ENCODE measurements at places on chromosomes 13 and 19.
A peak's percentile ranks its signal among the peaks of the same experiment; 100 is the strongest.

GRCh38 chr19:15428956-15429824 lies 10.4 kb upstream of the AKAP8L start:
- DNase-seq, result no peak

DNA sequence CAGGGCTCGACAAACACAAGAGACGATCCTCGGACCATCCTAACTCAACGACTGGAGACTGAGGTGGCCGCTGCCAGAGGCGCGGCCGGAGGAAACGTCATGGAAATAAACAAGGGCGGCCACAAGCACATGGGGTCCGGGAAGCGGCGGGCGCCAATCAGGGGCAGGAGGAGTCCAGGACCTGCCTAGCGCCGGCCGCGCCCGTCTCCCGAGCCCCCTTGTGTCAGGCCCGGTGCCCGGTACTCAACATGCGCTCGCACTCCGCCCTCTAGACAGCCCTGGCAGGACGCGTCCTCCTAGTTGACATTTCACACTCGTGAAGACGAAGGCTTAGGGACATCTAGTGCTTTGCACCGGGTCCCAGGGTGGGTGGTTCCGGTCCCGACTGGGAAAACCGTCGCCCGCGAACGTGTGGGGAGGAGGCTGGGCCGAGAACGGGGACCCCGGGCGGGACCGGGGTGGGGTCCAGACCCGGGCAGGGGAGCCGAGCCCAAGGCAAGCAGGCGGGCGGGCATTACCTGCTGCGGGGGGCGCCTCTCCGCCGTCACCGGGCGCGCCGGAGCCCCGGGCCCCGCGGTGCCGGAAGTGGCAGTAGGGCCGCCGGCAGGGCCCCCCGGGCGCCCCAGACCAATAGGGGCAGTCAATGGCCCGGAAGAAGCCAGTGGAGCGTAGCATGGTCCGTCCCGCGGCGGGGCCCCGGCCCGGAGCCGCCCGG lies 442 bp downstream of the REXO1 start:
- DNase-seq, result peak; percentile 26

DNA sequence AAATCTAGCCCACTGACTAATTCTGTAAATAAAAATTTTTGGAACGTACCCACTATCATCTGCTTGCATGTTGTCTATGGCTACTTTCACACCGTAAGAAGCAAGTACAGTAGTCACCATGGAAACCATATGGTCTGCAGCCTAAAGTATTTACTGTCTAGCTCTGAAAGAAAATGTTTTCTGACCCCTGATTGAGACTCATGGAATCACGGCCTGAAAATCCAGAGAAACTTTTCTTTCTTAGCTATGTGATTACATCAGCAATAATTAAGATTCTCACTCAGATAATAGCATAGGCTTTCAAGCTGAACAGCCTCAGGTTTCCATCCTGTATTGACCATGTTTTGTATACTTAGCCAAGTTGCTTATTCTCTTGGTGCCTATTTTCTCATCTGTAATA lies 264.6 kb downstream of the NHLRC3 start:
- DNase-seq, result peak; percentile 11

- DNase-seq, result no peak
Observed at GRCh38 chr13:95002126-95002525, 289.8 kb upstream of the SOX21 start.

DNA sequence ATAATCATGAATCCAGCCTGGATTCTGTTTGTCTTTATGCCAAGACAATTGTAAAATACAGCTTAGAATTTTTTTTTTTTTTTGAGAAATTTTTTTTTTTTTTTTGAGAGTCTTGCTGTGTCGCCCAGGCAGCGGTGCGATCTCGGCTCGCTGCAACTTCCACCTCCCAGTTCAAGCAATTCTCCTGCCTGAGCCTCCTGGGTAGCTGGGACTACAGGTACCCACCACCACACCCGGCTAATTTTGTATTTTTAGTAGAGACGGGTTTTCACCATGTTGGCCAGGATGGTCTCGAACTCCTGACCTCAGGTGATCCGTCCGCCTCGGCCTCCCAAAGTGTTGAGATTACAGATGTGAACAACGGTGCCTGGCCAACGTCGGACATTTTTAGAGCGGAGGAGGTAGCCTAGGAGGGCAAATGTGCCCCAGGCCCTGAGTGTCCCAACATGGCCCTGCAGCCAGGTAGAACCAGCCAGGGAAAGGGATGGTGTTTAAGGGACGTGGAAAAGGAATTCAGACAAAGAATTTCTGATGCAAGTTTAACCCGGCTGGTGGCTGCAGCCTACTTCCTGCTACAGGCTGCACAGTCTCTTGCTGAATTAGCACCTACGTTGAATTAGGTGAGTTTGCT lies 89.8 kb downstream of the GNG7 start:
- DNase-seq, result no peak
